ENCODE measurements at places on chromosomes 1 and 21.

DNA sequence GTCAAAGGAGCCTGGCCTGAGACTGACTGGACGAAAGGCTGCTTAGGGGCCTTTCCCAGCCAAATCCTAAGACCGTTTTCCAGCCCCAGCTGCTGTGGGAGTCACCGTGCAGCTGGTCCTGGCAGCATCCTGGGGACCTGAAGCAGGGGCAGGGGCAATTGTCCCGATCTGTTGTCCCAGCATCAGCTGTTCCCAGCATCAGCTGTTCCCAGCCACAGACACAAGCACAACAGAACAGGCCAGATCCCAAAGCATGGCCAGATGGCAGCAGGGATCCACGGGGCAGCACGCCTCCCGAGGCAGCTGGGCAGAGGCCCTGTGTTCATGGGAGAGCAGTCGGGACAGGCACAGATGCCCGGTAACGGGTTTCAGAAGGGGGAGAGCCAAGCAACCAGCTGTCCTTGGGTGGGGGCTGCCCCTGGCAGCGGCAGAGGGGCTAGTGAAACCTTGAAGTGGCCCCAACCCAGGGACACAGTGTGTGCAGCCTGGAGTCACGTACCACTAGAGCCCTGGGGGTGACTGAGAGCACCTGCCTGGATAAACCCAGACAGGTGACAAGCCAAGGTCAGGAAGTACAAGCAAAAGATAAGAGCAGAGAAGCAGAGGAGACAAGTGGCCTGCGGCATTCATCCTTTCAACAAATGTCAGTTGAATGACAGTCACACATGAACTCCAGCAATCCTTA lies 13.3 kb downstream of the CELA2B start:
- no peak for DNase-seq

DNA sequence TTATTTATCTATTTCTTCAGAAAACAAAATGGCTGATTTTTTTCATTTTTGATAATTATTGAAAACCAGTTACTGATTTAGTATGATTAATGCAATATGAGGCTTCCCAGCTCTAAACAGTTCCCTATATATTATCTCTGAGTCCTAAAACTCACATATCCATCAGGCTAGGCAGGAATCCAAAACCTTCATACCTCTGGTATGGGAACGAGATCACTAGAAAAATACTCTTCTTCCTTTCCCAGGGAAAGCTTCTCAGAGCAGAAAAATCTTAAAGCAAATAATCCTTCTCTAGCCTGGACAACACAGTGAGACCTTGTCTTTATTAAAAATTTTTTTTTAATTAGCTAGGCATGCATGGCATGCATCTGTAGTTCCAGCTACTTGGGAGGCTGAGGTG lies 42.5 kb downstream of the KDM5B start:
- DNase-seq, result no peak

- DNase-seq, result no peak
These were observed 106.9 kb downstream of the LTN1 start for GRCh38 chr21:28885853-28886177.

DNA sequence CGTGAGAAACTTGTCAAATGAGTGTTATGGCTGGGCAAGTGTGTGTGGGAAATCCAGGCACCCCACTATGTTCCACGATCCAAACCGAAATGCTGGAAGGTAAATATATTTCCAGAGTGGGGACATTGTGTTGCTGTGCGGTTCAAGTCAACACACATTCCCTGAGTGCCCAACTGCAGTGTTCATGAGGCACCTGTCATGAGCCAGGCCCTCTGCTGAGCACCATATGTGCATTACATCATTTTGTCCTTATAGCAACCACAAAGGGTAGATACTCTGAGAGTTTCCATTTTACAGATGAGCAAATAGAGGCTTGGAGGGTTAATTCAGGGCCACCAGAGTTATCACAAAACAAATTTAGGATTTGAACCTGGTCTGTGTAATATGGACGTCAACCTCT lies 59.9 kb upstream of the SOD1 start:
- no peak for DNase-seq

GRCh38 chr1:4421986-4422385 lies 232.4 kb upstream of the AJAP1 start:
- no peak for DNase-seq

DNA sequence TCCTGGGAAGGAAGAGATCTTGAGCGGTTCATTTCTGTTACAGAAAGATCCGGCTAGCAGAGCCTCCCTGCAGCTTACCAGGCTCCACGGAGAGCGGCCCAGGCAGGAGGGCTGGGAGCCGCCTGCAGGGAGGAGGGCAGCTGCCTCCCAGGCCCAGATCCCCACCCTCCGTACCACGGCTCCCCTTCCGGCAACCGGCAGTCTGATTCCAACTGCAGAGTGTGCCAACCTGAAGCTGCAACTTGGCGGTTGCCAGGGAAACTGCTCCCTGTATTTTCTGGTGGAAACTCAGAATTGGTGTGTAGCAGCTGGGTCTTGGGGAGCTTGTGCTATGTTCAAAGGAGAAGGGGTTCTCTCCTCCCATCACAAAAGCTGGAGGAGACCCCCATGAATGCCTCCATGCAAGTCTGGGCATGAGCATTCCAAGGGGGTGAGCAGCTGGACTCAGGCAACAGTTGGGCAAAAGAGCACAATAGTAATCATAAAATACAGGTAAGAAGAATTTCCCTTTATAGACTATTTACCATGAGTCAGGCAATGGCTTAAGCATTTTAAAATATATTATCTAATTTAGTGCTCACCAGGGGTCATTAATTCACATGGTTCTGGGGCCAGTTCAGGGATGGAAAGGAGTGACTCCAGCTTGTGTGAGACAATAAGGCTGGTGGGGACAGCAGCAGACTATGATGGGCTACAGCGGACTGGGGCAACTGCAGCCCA lies 46.1 kb upstream of the KAZN start:
- DNase-seq, result no peak

DNA sequence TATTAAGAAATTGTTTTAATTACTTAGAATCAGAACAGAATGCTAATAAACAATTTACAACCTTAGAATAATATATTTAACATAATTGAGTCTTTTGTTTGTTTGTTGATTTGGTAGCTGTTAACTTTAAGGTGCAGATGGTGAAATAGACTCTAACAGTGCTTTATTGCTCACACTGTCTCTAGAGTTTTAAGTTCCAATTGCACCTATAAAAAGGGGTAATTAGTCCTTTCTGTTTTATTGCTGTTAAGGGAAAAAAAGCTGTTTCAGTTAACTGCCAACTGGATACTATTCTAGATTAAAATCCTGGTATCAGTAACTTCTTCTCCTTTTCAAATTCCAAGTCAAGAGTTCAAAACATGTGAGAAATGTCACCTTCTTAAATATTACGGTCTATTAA lies 197.6 kb upstream of the TMPRSS15 start:
- no peak for DNase-seq

Data from activated CD4-positive, alpha-beta T cell treated with anti-CD3 and anti-CD28 coated beads for 24 hours (primary cell).